D721Med (cell line): ENCODE measurements at places on chromosomes 1 and 21.

DNA sequence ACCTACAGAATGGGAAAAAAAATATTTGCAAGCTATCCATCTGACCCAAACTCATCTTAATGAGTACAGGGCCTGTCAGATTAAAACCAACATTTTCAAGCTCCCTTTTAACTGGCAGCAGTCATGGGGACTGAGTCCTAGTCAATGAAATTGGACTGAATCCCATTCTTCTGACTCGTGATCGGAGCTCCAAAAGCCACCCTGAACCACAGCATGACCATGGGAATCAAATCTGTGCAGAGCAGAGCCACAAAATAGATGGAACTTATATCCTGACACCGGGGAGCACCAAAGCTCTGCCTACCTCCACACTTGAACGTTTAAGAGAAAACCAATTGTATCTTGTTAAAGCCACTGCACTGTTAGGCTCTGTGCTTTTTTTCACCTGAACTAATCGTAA is 5.0 kb upstream of the RWDD3 start:
- DNase-seq = no peak

DNA sequence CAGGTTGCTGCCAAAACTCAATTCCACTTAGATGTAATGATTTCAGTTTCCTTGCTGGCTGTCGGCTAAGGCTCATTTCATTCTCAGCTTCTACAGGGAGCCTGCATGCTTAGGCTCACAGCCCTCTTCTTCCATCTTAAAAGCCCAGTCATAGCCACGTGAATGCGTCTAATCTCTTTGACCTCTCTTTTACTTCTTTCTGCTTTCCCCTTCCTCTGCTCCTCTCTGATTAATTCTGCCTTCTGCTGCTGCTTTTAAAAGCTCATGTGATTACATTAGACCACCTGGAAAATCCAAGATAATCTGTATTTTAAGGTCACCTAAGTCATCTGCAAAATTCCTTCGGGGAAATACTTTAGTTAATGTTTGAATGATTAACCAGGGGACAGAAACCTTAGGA is 812.8 kb upstream of the BRINP3 start:
- no peak for DNase-seq

GRCh38 chr21:14086553-14086952 is 124.2 kb downstream of the LIPI start:
- no peak for DNase-seq

- DNase-seq = no peak
Measured at GRCh38 chr21:38773099-38774061, 32.3 kb upstream of the ETS2 start.

- no peak for DNase-seq
Measured at GRCh38 chr1:109131059-109131458, 17.1 kb downstream of the ELAPOR1 start.

DNA sequence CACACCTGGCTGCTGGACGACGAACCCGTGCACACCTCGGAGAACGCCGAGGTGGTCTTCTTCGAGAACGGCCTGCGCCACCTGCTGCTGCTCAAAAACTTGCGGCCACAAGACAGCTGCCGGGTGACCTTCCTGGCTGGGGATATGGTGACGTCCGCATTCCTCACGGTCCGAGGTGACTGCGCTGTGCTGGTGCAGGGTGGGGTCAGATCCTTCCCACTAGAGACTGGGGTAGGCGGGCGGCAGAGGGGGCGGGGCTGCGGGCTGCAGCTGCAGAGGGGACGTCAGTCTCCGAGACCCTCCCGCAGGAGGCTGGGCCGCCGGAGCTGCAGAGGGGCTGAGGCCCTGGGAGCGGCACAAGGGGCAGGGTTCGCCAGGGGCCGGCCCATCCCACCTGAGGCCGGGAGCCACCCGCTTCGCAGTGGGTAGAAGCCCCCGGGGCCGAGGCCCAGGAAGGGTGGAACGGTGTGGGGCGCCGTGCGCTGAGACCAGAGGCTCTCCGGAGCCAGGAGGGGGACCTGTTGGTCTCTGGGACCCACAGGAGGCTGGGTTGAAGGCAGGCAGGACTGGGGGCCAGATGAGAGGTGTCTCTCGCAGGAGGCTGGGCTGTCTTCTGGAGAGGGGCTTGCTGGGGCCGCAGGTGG is 90.6 kb downstream of the TRIM11 start:
- DNase-seq = no peak

- DNase-seq = no peak
Measured at GRCh38 chr1:54105080-54105479, 47.7 kb downstream of the CDCP2 start.

- no peak for DNase-seq
Measured at GRCh38 chr1:54808443-54809207, 7.5 kb upstream of the TTC22 start.

GRCh38 chr1:241776911-241777310 is 71.1 kb upstream of the EXO1 start:
- DNase-seq = no peak

GRCh38 chr1:153945131-153945794 is 1.3 kb downstream of the DENND4B start:
- DNase-seq = no peak

DNA sequence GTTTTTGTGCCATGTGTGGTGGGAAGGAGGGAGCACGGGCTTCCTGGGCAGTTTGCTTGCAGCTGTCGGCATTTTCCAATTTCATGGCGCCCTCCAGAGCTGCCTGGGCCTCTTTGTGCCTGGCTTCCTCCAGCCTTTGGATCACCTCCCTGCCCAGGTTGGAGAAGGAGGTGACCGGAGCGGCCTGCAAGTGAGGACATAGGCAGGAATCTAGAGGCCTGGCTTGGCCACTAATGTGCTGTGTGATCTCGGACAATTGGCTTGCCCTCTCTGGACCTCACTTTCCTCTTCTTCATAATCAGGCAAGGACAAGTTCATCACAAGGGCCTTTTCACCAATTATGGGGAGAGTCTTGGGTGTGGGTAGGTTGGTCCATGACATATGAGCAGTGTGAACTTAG is 245.1 kb downstream of the MATN1 start:
- no peak for DNase-seq

- DNase-seq = no peak
Measured at GRCh38 chr1:30719406-30720270, 3.7 kb downstream of the MATN1 start.

GRCh38 chr1:81700728-81701470 is 99.8 kb upstream of the ADGRL2 start:
- no peak for DNase-seq

DNA sequence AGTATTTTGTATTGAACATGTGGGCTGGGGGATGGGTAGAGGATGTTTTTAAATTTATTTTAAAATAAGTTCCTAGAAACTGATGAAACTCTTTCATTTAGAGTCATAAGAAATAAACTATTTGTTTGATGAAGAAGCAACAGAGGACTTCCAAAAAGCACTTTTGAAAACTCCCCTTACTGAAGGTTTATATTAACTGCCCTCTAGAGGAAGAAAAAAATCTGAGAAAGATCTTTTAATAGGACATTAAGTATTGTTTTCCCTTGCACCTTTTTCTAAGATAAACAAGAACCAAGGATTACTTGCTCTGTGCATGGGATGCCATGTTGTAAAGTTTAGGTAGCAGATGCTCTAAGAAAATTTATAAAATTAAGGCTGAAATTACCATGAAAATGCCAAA is 14.1 kb downstream of the DISP1 start:
- DNase-seq = no peak

GRCh38 chr1:30808067-30808662 is 50.6 kb upstream of the LAPTM5 start:
- no peak for DNase-seq

DNA sequence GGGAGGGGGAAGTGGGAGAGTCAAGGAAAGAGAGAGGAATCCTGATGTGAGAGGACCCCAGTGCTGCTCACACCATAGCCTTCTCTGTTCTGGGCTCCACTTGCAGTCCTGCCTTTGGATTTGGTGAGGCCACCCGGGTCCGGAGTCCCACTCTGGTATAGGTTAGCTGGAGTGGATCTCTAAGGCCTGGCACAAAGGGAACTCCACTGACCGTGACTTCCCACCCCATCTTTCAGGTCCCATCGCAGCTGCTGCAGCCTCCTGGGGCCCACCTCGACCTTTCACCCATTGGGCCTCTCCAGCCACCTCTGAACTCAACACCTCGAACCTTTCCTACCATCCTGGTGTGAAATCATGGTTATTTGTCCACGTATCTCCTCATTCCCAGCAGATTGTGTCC is 324.4 kb downstream of the MATN1 start:
- no peak for DNase-seq

DNA sequence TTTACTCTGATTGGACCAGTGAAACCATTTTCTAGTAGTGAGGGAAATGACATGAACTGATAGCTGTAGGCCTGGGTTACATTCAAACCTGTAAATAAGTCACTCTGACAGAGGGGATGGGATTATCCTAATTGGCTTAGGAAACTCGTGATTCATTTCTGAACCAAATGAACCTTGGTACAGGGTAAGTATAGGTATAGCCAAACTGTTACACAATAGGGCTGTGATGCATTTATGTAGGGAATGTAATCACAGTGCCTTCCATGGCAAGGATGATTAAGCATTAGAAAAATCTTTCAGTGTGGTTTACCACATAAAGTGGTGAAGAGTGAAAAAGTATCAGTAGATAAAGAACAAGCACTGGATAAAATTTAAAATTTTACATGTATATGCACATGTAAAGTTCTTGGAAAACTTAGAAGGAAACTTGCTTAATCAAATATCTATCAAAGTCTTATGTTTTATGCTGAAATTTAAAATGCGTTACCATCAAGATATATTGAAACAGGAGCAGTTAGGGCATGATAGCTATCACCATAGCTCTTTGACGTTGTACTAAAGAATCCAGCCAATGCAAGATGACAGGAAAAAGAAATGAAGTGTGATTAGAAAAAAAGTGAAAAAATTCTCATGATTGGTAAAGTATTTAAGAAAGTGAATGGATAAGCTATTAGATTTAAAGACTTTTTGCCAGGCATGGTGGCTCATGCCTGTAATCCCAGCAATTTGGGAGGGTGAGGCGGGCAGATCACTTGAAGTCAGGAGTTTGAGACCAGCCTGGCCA is 63.0 kb downstream of the RABGAP1L start:
- DNase-seq = no peak

- DNase-seq = no peak
Measured at GRCh38 chr1:158203693-158204457, 23.2 kb downstream of the CD1D start.

DNA sequence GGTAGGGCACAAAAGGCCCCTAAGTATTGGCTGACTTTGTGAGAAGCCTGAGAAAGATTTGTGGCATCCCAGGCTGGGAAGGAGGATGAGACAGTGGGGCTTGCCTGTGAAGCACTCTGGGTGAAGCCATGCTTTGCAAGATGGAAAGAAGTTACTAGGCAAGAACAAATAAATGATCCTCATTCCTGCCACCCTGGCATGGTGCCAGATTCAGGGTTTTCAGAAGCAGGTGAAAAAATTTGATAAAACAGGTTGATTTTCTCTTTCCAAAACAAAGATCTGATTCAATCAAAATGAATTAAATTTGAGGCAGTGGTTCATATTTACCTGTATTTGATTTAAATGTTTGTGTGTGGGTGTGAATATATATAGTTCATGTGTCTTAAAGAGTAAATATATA is 386.9 kb upstream of the PROX1 start:
- no peak for DNase-seq

DNA sequence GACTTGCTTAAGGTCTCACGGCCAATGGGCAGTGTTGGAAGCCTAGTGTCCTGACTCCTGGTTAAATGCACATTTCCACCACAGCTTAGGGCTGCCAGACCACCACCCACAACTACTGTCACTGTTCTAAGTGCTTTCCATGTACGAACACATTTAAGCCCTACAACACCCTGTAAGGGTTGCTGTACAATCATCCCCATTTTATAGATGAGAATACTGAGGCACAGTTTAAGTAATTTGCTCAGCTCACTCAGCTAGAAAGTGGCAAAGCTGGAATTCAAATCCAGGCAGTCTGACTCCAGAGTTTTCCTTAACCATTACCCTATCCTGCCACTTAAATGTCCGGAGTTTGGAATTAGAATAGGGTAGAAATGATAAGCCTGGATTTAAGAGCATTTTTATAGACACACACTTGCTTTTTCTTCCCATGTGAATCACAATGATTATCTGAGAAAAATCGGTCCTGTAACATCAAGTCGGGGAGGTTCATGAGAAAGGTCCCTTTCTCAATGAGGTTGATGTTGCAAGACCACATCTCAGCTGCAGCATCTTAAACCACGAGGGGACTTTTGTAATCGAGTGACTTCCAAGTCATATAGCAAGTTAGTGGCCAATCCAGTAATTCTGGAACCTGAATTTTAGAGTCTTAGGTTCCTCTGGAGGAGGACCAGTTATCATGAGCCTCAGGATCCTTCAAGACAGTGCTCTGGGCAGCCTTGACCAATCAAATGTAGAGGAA is 8.6 kb downstream of the E2F2 start:
- no peak for DNase-seq

GRCh38 chr1:115839679-115840237 is 1.2 kb downstream of the NHLH2 start:
- no peak for DNase-seq

- DNase-seq = no peak
Measured at GRCh38 chr21:40547906-40548513, 298.9 kb downstream of the DSCAM start.

DNA sequence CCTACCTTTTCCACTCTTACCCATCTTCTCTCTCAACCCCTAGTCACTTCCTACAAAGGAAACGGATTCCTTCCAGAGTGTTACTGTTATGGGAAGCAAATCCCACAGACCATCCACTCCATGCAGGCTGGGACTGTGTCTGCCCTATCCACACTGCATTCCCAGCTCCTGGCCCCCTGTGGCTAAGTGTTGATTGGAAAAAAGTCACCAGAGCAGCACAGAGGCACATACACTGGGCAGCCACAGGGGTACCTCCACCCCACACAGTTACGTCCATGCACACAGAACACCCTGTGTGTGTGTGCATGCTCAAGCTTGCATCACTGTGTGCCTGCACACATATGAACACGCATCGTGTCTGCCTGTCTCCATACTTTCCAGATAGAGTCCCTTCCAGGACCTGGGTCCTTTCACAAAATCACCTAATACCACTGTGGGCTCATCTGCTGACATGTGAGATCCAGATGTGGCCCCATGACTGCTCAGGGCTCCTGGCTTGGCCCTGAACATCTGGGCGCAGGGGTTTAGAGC is 4.2 kb upstream of the SERINC2 start:
- DNase-seq = no peak

DNA sequence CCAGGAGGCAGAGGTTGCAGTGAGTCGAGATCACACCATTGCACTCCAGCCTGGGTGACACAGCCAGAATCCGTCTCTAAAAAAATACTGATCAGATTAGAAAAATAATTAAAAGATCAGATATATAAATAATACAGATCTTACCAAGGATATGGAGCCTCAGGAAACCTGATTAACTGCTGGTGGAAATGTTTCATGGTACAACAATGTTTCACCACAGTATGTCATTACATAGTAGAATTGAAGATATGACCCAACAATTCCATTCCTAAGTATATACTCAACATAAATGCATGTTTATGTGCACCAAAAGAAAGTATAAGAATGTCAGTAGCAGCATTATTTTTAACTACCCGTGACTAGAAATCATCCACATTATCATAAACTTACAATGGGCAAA is 41.7 kb downstream of the CD53 start:
- no peak for DNase-seq

- DNase-seq = no peak
Measured at GRCh38 chr21:37557261-37557950, 190.8 kb downstream of the DYRK1A start.

- no peak for DNase-seq
Measured at GRCh38 chr1:5690291-5690690, 301.9 kb downstream of the NPHP4 start.

- DNase-seq = no peak
Measured at GRCh38 chr1:22855668-22856606, 116.7 kb downstream of the LACTBL1 start.
